ENCODE measurements at places on chromosomes 5 and 9. TPM values are rescaled to one million over a fixed set of nuclear protein-coding genes. Genes with fewer than 3 reads are reported as not detected.

DNA sequence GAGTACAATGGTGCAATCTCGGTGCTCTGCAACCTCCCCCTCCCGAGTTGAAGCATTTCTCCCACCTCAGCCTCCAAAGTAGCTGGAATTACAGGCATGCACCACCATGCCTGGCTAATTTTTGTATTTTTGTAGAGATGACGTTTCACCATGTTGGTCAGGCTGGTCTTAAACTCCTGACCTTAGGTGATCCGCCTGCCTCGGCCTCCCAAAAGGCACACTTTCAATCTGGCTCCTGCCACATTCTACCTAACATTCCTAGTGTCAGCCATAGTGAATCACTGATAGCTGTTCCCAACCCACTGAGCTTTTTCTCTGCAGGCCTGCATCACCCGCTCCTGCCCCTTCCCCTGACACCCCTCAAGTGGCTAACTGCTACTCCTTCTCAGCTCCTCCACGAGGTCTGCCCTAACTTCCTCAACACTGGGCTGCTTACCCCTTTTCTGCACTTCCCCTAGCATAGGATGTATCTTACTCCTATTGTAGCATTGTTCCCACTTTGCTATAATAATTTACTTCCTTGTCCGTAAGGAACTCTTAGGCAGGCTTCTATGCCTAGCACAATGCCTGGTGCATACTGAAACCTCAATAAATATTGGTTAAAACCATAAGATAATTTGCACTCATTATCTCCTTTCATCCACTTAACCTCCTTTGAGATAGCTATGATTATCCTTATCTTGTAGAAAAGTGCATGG lies 42.0 kb upstream of the LIFR start:
- DNase-seq, result no peak

GRCh38 chr9:98823666-98824334 lies 16.3 kb downstream of the GALNT12 start:
- no peak for DNase-seq

DNA sequence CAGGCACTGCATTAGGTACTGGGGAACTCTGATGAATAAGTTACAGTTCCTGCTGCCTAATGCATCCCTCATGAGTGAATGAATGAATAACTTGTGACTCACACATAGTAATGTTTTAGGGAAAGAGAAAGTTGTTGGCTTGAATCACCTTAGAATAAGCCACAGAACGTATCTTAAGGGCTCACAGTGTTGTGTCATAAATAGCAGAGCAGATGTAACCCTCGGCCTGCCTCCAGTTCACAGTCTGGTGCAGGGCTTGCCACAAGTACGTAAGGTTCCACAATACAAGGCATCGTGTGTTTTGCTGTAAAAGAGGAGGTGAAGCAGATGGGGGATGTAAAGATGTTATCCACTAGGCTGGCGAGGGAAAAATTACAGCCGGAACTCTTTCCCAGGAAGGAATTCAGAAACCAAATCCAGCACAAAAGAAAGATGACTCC lies 218.7 kb downstream of the TRPM3 start:
- no peak for DNase-seq

- no peak for DNase-seq
Observed at GRCh38 chr9:115327436-115328122, 209.6 kb upstream of the TNC start.

The FOXI1 gene
- 4.8 TPM for polyA plus RNA-seq

The OTULINL gene
- polyA plus RNA-seq, result 10.9 TPM

The CDX1 gene
- polyA plus RNA-seq, result 0.45 TPM

- no peak for DNase-seq
Observed at GRCh38 chr5:133331941-133332340, 280.1 kb downstream of the HSPA4 start.

GRCh38 chr9:81898851-81899250 lies 29.4 kb upstream of the SPATA31D4 start:
- no peak for DNase-seq

The SCGB3A2 gene
- 0.73 TPM for polyA plus RNA-seq

DNA sequence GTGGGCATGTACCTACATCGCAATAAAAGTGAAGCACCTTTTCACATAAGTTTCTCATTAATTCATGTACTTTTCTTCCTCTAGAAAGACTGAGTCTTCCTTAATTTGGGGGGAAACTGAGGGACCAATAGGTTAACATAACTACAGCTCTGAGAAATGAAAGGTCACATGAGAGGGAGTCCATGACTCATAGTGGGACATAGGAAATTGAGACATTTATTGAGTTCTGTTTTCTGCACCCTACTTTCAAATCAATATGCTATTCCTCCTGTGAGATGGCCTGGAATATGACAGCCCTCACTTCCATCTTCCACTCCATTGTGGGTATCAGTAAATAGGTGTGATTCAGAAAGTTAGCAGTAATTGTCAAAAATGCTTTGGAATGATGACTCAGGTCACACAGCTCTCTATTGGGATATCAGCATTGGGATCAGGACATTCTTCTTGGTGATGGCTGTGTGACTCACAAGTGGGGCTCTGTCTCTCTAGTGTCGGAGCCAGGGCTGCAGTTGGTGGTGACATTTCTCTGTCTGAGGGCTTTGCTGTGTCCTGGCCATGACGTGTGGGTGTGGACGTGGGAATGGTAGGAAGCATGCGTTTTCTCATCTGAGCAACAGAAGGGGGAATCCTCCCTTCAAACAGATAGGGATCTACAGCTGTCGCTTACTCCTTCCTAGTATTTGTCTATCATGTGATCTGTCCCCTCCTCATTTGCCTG lies 125.0 kb downstream of the TRIO start:
- no peak for DNase-seq

GRCh38 chr5:135657536-135658305 lies 78.9 kb upstream of the CXCL14 start:
- DNase-seq, result no peak

The SPINK6 gene
- polyA plus RNA-seq, result not detected

- no peak for DNase-seq
Observed at GRCh38 chr5:115349001-115349817, 52.8 kb upstream of the CCDC112 start.

DNA sequence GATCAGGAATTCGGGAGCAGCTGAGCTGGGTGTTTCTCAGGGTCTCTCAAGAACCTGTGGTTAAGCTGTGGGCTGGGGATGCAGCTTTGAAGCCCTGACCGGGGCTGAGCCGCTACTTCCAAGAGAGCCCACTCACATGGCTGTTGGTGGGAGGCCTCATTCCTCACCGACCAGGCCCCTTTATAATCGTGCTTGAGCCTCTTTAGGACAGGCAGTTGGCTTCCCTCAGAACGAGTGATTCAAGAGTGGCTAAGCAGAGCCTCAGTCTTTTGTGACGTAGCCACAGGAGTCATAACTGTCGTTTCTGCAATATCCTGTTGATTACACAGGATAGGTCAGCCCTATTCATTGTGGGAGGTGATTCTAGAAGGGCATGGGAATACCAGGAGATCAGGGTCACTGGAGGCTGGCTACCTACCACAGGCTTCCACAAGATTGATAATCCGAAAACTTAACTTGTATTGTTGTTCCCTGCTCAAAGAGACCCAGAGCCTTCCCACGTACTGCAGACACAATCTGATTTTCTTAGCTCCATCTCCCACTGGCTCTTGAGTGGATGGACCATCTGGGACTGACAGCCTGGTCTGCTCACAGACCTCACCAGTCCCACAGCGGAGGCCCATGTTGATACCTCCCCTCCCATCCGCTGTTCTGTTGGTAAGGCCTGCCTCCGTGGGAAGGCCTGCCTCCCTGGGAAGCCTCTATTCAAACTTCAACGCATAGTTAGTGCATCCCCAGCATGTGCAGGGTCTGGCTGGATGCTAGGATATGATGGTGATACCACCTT lies 3.0 kb upstream of the ERGIC1 start:
- DNase-seq, result no peak

The MYORG gene
- 9.3 TPM for polyA plus RNA-seq

GRCh38 chr5:110812639-110813038 lies 73.8 kb downstream of the SLC25A46 start:
- DNase-seq, result no peak

DNA sequence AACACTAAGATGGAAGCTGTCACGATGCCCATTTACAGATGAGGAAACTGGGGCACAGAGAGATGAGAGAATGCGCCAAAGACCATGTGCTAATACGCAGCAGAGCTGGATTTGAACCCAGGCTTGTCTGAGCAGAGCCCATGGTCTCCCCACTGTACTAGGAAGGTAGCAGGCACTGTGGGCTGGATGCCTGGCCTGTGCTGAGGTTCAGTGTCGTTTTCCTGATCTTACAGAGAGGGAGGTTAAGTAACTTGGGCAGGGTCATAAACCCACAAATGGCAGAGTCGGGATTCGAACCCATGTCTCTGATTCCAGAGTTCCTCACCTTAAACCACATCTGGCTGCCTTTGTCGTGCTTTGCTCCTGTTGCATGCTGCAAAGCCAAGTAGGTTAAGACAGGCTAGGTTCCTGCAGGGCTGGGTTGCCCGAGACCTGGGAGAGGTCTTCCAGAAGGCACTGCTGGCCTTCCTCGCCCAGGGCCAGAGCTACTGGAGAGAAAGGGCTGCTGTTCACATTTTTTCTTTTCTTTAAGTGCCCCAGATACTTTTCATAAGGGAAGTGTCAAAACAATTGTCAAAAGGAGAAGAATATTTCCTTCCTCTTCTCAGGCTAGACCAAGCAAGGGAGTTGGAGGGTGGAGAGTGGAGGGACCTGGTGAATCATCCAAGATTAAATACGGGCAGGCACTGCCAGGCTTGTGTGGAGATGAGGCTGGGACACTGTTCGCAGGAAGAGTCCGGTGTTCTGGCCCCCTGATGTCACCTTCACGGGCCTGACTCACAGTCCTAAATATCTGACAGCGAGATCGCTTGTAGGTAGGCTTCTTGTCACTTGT lies 3.2 kb downstream of the NEK6 start:
- DNase-seq, result no peak

- no peak for DNase-seq
Observed at GRCh38 chr9:104142799-104143549, 48.9 kb downstream of the SMC2 start.

- peak; percentile 50 for DNase-seq
Observed at GRCh38 chr5:95664204-95664786, 17.7 kb downstream of the RFESD start.

DNA sequence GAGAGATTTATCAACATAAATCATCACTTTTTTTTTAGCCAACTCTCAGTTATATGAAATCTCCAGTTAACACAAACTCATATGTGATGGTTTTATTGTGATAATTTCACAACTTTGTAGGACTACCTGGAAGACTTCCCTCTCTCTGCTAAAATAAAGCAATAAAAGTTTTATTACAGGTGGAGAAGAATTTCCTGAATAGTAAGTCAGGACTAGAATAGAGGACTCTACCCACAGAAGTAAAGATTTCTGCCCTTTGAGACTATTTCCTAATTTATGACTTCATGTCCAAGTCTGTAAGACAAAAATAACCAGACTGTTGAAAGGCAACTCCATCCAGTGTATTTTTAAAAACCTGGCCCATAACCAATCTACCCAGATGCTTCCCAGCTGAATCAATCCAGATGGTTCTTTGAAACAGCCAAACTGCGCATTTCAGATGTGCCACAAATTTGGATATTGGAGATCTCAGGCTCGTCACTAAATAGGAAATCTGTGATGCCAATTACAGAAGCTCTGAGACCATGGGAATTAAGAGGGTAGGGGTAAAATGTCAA lies 234.0 kb upstream of the NMUR2 start:
- no peak for DNase-seq

DNA sequence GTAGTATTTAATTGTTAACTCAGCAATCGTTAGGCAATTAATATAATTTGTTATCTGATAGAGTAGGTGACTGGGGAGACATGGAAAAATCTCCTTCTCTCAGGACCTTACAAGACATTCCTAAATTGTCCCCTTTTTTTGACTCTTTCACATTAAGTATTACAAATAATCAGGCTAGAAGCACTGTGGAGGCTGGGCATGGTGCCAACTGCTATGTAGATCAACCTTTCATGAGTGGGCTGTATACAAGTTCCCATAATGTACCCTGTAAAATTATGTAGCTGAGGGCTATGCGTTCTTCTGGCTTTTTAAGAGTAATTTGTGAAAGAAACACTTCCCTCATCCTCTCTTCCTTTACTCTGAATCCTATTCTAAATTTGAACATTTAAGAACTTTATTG lies 140.2 kb downstream of the NFIB start:
- no peak for DNase-seq

DNA sequence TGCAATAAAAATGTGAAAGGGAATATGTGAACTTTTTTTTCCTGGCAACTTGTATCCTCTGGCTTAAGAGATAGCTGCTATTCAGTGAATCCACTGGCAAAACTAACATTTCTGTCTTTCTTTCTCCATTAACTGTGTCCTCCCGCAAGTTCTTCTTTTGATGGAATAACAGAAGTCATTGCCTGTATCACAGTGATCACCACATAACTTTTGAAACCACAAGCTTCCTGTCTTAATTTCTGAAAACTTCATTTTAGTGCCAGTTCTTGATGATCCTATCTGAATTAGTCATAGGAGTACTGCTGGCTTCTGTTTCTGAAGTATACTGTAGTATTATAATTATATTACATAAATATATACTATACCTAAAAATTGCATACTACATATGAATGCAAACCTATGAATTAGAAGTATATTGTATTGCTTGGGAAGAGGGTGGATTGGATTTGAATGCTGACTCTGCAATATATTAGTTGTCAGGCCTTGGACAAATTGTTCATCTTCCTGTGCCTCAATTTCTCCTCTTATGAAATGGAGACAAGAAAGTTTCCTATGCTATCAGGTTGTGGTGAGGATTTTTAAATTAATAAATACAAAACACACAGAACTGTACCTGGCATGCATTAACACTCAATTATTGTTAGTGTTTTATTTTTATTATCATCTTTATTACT lies 441.6 kb downstream of the CETN3 start:
- no peak for DNase-seq

- DNase-seq, result no peak
Observed at GRCh38 chr5:87233143-87233542, 34.5 kb upstream of the RASA1 start.

GRCh38 chr5:167902298-167902697 lies 389.1 kb upstream of the WWC1 start:
- DNase-seq, result no peak

DNA sequence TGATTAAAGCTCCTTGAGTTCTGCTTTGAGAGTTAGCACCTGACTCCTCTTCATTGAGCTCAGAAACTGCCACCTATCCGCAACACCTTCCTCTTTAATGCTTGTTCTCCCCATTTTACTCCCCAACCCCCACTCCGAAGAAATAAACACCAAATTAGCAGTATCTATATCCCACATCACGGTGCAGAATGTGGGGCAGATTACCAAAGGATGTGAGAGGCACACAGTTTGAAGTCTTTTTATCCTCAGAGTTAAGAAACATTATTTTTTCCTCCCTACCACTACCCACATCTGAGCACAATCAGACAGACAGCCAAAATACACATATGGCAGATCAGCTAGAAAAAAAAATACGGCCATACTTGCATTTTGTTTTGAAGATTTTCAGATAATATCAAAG lies 26.1 kb upstream of the IL7R start:
- no peak for DNase-seq

- peak; percentile 37 for DNase-seq
Observed at GRCh38 chr9:106111039-106111730, 416.8 kb downstream of the TMEM38B start.

DNA sequence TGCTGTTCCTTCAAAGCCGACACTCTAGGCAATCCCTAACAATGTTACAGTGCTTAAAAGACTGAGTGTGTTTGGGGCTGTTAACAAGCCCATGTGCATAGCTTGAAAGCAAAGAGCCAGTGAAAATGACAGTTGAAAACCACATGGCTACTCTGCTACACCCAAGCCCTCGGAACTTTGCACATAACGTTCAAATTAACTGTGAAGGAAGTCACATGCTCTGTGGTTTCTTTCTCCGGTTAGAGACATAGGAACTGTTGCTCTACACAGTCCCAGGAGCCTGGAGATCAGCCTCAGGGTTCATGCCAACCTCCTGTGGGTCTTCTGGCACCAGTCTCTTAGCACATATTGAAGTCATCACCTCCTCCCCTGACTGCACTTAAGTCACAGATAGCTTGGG lies 51.1 kb downstream of the C9orf152 start:
- DNase-seq, result no peak

All from left kidney (tissue), 8 donors.